ENCODE measurements at places on chromosomes 7 and 10. TPM values are rescaled to one million over a fixed set of nuclear protein-coding genes. Genes with fewer than 3 reads are reported as not detected.

GRCh38 chr7:20211376-20211775 lies 5.8 kb downstream of the MACC1 start:
- DNase-seq: no peak

The HOXA5 gene
- polyA plus RNA-seq: 7.0 TPM

- DNase-seq: peak; percentile 57
Measured at GRCh38 chr10:98293550-98294269, 25.7 kb upstream of the LOXL4 start.

The TMEM72 gene
- polyA plus RNA-seq: not detected

The MSRB2 gene
- 57.7 TPM for polyA plus RNA-seq

The MYH16 gene
- polyA plus RNA-seq: 0.08 TPM

DNA sequence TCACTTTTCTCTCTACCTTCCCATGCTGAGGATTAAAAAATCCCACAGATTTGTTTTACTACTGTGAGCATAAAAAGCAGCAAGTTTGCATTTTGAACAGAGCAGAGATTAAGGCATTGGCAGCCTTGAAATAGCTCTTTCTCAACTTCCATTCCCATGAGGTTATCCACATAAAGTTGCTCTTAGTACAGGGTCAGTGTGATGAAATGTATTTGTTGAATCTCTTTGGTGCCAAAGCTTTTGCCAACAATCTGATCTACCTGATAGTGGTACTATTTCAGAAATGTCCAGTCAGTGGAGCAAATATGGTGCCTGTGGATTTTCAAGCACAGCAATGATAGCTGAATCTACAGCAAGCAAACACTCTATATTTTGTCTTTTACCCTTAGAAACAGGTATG lies 254.8 kb downstream of the INHBA start:
- DNase-seq: no peak

The SKIDA1 gene
- 2.2 TPM for polyA plus RNA-seq

The PKD2L1 gene
- polyA plus RNA-seq: not detected

DNA sequence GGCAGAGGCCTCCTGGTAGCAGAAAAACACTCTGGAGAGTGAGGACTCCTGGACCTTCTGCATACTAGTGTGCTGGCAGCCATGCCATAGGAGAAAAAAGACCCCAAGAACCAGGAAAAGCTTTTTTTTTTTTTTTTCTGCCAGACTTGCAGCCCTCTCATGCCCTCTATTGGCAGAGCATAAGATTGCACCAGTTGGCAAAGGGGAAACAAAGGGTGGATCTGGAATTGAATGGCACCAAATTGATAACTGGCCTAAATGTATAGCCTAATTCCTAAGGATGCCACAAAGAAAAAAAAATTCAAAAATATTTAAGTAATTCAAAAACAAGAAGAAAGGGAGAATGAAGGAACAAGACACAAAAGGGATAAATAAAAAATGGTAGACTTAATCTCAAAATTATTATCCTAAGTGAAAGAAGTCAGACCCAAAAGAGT lies 112.5 kb upstream of the GHITM start:
- DNase-seq: no peak

DNA sequence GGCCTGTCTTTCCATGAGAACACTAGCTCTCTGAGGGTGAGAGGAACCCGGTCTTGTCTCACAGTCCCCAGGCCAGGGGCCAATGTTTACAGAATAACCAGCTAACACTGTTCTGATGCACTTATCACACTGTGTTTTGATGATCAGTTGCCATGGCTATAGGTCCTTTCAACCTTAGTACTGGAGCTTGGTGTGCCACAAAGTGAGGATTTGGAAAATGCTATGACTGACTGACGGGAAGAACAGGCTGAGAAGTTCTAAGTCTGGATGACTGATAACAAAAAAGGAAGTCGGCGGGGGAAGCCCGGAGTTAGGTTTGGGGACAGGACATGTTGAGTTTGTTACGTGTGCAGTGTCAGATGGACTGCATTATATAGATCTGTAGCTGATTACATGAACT lies 141.8 kb downstream of the CTTNBP2 start:
- no peak for DNase-seq

DNA sequence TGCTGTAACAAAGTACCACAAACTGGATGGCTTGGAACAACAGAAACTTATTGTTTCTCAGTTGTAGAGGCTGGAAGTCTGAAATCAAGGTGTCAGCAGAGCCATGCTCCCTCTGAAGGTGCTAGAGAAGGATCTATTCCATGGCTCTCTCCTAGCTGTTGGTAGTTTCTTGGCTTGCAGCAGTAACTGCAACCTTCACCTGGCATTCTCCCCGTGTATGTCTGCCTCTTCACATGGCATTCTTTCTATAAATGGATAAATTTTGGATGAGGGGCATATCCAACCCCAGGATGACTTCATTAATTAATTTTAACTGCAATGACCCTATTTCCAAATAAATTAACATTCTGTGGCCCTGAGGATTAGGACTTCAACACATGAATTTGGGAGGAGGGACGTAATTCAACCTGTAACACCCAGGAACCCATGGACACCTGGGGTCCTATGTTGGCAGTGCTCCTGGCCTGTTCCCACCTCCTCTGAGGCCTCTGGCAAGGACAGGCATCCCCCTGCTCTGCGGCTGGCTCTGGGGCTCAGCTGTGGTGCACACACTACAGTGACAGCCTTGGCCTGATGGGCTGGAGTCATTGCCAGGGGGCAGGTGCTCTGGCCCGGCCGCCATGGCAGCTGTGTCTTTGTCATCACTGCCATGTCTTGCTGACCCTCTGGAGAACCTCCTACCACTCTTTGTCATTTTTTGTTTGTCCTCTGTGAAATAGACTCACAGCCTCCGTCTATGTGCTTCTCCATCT lies 30.8 kb downstream of the LSMEM1 start:
- no peak for DNase-seq

- DNase-seq: no peak
Measured at GRCh38 chr7:55690-56248, 136.6 kb upstream of the FAM20C start.

DNA sequence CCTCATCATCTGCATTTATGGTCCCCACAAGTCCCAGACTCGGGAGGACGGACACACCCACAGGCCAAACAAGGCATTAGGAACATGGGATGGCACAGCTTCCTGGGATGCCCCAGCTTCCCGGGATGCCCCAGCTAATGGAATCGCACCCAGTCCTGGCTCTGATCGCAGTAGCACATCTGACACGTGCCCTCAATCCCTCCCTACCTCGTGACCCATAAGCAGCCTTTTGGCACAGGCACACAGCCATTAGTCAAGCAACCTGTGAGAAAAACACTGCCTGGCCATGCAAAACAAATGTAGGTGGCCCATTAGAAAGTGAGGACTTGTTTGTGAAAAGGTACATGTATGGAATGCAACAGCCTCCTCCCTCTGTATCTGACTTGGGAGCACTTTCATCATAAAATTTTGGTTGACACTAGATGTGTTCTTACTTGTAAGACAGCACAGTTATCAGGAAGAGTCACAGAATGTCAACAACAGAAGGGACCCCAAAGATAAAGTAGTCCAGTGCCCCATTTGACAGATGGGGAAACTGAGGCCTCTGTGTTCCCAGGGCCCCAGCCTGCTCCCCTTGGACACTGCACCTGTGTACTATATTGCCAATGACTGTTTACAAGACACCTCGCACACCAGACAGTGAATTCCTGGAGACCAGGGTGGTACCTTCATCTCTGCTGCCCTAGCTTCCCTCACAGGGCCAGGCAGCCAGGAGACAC lies 34.4 kb downstream of the DLG5 start:
- DNase-seq: no peak

GRCh38 chr10:72067463-72068125 lies 20.8 kb downstream of the SPOCK2 start:
- no peak for DNase-seq

- no peak for DNase-seq
Measured at GRCh38 chr7:50826371-50827172, 43.9 kb upstream of the GRB10 start.

The AGBL3 gene
- 3.6 TPM for polyA plus RNA-seq

- no peak for DNase-seq
Measured at GRCh38 chr10:117547016-117547715, 4.6 kb downstream of the EMX2 start.

The TMEM196 gene
- polyA plus RNA-seq: not detected

GRCh38 chr7:135335628-135336139 lies 102.0 kb downstream of the STRA8 start:
- DNase-seq: no peak

DNA sequence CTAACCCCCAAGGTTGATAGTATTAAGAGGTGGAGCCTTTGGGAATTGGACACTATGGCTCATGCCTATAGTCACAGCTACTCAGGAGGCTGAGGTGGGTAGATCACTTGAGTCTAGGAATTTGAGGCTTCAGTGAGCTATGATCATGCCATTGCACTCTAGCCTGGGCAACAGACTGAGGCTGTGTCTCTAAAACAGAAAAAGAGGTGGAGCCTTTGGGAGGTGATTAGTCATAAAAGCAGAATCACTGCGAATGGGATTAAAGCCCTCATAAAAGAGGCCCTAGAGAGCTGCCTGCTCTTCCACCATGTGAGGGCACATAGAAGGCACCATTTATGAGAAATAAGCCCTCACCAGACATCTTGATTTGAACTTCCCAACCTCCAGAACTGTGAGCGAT lies 81.9 kb downstream of the SKAP2 start:
- no peak for DNase-seq

DNA sequence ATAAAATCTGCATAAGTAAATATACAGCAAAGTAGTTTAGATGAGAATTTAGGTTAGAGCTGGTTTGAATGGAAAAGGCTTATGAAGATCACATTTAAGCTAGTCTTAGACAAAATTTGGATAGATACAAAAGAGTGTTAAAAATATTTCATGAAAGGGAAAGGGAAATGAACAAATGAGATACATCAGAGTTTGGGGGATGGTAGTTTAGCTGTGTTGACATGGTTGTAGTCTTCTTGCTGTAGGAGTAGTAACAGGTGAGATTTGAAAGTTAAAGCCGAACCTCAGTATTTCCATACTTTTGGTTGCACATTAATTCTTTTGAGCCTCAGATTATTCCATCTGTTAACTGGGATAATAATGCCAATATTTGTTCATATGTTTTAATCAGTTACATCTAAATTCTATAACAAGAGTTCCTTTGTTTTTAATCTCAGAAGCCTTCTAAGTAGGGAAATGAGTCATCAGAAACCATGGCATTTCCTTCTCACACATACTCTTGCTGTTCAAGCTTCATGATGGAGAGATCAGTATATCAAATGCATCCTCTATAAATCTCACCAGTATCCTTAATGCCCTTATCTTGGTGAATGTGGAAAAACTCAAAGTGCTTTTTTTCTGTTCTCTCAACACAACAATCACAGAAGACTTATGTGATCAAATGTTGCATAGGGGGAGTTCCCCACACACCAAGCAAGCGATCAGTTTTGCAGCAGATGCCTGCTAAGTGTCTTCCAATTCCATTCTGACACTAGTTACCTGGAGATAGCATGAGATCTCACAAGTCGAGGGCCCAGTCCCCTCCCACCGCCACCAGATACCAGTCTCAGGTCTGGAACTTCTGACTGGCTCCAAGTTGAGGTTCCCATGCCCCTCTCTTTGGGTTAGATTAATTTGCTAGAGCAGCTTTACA lies 84.7 kb downstream of the MAPK8 start:
- DNase-seq: no peak

DNA sequence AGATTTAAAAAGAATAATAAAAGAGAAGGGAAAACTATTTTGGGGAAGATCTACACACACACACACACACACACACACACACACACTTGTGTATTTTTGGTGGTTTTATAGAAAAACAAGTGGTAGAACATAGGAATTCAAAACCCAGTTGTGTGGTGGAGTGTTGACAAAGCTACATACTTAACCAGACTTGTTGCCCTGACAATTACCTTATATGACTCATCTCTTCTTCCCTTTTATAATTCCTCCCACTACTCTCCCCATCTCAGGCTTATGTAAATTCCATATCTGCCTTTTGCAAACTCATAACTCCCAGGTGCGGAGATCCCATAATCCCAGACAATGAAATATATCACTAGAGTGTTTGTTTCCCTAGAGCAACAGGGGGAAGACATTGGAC lies 873.7 kb downstream of the NXPH1 start:
- DNase-seq: no peak

GRCh38 chr10:124516181-124516580 lies 54.6 kb downstream of the LHPP start:
- no peak for DNase-seq

Measured in hindlimb muscle (tissue), 1 donor.